ENCODE measurements at places on chromosomes 2 and 18.

- no peak for DNase-seq
Measured at GRCh38 chr2:118841828-118842461, 5.5 kb downstream of the EN1 start.

DNA sequence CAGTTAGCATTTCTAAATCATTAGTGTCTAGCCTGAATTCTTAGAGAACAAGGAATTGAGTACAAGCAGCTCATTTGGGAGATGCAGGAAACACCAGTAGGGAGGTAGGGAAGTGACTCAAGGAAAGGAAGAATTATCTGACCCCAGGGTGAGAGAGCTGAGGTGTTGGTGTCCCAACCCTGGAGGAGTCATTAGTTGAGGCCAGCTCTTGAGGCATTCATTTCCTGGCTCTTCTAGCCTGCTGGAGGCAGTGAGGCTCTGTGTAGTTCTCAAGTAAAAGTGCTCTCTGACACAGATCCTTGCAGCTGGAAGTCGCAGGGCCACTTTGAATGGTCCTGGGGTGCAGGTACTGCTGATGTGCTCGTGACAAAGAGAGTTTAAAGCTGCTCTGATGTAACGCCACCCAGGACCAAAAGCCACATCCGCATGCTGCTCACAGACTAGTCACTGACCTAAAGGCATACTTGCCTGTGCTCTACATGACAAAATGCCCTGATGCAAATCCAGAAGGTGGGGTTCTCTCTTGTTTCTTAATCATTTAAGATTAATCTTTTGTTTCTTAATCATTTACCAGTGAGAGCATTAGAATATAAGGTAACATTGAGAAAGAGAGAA, 299.5 kb upstream of the LYPD1 start:
- no peak for DNase-seq

DNA sequence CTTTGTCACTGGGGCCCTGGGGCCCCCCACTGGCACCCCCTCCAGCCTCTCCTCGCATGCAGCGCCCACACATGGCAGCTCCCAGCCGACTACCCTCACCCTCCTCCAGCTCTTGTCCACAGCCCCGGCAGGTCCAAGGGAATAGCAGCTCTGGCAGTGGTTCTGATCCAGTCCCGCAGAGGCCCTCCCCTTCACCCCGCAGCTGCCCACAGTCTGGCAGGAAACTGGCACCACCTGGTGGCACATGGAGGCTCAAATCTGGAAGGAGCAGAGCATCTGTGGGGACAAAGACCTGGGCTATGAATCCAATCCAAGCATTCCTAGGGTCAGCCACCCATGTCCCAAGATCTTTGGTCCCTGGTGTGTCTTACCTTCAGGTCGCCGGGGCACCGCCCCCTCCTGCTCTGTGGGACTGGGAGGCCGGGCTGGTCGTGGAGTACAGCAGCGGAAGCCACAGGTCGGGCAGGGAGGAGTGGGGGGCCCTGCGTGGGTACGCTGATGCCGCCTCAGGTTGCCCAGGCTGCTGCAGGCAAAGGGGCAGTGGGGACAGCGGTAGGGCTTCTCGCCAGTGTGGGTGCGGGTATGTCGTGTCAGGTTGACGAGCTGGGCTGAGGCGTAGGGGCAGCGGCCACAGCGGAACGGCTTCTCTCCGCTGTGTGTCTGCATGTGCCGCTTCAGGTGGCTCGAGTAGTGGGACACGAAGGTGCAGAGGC, 2.3 kb downstream of the ZNF513 start:
- no peak for DNase-seq

- DNase-seq: no peak
Measured at GRCh38 chr2:54677476-54678265, 45.8 kb upstream of the EML6 start.

All from iPS DF 19.7 (cell line).